ENCODE measurements at places on chromosomes 12 and 14.
A peak's percentile ranks its signal among the peaks of the same experiment; 100 is the strongest.

DNA sequence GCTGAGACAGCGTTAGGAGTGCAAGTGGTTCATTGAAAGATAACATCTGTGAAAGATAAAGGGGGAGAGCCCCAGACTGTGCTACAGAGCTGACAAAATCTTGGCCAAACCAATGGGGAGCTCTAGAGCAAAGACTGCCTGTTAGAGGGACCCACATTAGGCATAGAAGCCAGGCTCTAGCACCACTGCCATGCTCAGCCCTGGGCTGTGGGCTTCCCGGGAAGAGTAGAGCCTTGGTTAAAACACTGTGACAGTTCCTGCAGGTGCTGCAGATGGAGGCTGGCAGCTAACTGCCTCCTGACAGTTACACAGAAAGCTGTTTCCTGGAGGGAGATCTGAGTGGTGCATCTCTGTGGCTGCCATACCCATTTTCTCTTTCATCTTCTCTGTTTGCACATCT, 23.0 kb downstream of the TSHR start:
- DNase-seq = no peak

DNA sequence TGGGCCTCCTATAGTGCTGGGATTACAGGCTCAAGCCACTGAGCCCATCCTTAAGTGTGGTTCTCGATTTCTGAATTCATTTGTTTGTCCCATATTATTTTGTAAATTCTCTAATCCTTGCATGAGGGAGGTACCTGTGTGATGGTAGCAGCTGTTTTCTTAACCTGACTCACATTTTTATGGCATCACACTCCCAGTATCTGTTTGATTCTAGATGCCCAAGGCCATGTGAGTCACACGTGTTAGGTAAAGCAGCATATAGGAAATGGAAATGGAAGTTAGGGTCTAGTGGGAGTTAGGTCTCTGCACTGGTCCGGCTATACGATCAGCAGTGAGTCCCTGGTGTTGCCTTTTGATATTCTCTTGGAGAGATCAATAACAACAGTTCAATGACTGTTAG, 198.1 kb downstream of the ERC1 start:
- DNase-seq = no peak

GRCh38 chr12:15726027-15726877, 62.9 kb downstream of the EPS8 start:
- DNase-seq = no peak

GRCh38 chr14:94682736-94683135, 70.5 kb downstream of the SERPINA3 start:
- no peak for DNase-seq

GRCh38 chr12:123757561-123757960, 4.5 kb upstream of the DNAH10 start:
- no peak for DNase-seq

DNA sequence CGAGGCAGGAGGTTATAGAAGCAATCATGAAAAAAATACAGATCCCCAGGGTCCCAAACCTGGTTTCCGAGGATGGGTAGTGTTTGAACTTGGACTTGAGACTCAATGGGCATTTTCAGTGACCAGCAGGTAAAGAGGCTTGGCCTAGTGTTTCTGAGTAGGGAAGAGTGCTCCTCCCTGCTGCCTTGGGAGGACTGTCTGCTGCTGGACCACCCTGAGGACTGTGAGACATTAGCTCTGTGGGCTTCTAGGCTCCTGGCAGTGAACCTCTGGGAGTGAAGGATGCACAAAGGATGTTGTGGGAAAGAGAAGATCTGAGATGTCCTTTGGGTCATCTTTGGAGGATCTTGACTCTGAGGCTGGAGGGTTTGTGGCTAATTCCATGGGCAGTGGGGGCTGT, 30.5 kb downstream of the ANKRD9 start:
- no peak for DNase-seq

GRCh38 chr12:107992870-107993451, 136.1 kb upstream of the WSCD2 start:
- DNase-seq = peak; percentile 39

DNA sequence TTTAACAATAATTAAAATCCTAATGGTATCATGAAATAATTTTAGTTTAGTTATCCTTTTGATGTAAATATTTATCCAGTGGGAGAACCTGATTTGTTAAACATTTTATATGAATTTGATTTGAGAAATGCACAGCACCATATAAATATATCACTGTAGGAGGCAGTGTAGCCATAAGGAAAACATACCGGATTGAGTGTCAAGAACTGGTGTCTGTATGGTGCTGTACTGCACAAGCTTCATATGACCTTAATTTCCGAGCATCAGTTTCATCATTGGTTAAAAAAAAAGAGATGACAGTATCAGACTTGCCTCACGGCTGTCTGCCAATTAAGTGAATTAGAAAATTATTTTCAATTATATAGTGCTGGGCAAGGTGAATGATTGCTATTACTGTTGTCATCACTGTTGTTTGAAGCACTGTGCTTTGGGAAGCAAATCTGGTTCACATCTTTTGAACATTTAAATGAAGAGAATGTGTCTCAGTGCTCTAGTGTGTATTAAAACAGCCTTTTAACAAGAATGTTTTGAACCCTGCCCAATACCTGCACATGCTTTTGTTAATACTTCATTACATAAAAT, 72.1 kb downstream of the TMTC2 start:
- no peak for DNase-seq

DNA sequence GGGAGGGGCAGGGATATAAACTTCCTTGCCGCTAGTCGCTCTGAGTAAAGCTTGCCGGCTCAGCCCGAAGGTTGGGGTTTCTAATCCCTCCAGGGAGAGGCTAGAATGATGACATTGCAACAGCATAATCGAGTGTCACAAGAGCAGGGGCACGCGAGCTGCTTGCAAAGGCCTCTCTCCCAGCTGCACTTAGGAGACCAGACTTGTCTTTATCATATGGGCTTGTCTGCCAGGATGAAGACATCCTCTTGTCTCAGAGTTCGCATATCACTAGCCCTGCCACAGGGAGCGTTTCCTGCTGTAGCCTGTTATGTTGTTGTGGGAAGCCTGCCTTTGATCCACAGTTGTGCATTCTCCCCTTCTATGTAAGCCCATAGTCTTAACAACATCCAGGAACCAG, 180.0 kb downstream of the ESR2 start:
- DNase-seq = no peak

DNA sequence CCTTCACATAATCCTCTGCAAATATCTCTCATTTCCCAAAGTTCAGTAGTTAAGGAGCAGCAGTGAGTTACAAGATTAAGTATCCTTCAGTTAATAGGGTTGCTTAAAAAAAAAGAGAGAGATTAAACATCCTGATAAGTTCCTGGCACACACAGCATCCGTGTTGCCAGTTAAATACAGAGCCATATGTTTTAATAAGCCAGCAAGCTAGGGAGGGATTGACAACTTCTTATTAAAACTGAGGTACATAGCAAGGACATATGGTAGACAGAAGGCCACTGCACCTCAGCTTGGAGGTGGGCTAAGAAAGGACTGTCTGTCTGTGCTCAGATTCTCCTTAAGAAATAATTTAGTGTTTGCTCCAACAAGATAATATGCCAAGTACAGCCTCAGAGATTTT, 9.6 kb upstream of the TMEM30B start:
- peak; percentile 100 for DNase-seq

GRCh38 chr14:59313658-59314608, 125.5 kb downstream of the DAAM1 start:
- no peak for DNase-seq

DNA sequence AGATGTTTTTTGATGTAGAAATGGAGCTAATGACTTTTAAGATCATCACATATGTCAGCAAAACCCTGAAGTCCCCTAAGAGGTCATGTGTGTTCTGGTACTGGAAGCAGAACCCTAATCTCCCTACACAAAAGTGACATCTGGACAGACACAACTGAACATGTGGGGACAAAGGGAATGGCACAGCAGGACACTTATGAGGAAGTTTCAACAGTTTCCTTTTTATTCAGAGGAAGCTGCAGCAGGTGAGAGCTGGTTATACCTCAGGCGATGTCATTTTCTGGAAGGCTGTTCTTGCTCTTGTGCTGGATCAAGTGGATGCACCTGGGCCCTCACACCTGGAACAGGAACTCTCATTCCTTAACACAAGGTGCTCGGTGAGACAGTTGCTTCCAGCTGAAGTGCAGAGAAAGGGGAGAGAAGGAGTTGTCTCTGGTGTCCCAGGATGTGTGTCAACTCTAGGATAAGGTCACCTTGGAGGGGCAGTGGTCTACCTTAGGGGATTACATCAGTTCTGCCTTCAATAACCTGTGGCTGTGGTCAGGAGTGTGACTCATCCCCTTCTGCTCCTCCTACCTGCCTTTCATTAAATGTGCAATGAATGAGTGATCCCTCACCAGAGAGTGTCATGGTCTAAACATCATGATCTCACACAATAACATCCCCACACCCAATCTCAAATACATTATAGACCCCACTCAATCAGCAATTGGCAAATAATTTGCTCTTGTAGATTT, 463.4 kb downstream of the TMEM121 start:
- no peak for DNase-seq

DNA sequence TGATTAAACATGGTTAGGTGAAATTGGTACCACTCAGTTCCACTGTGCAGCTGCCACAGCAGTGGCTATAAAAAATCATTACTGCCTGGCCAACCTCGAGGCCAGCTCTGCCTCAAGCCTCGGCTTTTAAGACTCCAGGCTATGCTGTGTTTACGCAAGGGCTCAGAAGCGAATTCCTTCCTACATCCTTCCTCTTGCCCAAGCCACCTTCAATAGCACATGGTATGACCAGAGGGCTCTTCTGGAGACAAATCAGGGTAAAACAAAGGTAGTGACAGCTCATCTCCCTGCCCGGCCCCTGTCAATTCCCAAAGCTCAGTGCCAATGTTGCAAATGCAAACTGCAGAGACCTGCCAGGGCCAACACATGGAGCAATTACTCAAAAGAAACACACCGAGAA, 31.9 kb downstream of the NUAK1 start:
- no peak for DNase-seq

DNA sequence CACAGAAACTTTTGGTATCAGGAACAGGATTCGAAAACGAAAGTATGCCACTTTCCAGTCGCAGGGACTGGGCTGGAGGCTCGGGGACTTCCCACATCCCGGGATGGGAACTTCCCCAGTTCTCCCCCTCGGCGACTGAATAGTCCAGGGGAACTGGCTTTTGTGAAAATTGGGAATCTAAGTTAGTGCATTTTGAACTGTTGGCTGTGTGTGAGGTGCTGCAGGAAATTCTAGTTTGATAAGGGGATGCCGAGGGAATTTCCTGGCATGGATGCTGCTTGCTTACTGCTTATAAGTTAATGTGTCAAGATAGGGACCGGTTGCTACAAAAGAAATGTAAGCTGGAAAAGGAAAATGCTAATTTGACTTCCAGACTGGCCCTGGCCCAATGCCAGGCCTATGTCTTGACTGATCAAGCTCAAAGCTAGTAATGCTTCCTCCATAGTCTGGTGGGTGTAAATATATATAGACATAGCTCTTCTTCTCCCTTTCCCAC, 73.4 kb upstream of the EIF5 start:
- DNase-seq = peak; percentile 22

GRCh38 chr12:29241821-29242591, 92.9 kb downstream of the FAR2 start:
- DNase-seq = peak; percentile 85

- no peak for DNase-seq
These were observed 716 bp downstream of the TMEM179 start for GRCh38 chr14:104603711-104604401.

- no peak for DNase-seq
These were observed 465.0 kb upstream of the SOX5 start for GRCh38 chr12:24414480-24414879.

DNA sequence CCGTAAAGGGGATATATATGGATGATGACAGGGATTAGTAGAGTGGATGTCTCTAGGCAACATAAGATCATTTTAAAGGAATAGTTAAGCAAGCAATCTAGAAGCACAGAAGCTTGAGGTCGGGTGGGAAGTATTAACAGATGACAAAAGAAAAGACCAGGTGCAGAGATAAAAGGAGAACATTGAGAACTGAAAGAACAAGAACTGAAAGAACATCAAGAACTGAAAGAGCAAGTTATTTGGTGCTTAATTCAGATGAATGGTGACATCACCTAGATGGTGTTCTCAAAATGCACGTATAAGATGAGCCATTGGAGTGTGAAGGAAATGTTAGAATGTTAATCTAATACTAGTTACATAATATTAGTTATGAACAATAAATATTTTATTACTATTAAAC, 224.0 kb upstream of the PDE3A start:
- no peak for DNase-seq

DNA sequence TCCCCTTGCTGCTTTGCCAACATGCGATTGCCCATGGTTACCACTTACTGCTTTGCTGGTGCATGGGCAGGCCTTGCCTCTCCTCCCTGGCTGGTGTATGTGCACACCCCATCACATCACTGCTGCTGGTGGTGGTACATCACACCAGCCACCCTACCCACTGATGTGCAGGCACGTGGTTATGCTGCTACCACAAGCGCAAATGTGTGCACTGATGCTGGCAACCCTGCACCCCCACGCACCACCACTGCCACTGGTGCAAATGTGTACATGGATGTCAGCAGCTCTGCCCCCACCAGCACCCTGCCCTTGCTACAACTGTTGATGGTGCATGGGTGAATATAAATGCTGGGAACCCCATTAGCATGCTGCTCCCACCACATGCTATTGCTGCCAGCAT, 261.7 kb downstream of the AEBP2 start:
- no peak for DNase-seq

DNA sequence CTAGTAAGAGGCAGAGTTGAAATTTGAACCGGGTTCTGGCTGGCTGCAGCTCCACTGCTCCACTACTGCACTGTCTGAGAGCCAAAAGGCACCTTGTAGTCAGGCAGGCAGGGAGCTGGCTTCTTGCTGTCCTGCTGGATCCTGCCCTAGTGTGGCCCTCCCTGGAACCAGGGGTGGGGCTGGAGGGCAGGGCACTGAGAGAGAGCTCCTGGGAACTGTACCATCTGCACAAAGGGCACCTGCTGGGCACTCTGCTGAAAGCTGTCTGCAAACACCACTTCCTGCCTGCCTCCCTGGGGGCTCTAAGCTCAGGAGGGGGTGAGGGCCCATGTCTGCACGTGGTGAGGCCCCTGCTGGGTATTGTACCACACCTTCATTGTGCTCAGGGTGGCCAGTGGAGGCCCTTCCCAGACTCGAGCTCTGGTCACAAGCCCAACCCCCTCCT, 19.0 kb upstream of the TCL1B start:
- DNase-seq = no peak

Measured in NCI-H524 treated with DMSO at 0.1 percent for 48 hours (cell line).